ENCODE measurements at places on chromosomes 12 and 14. TPM values are rescaled to one million over a fixed set of nuclear protein-coding genes. Genes with fewer than 3 reads are reported as not detected.

GRCh38 chr14:76125511-76125910 lies 26.2 kb upstream of the GPATCH2L start:
- DNase-seq: no peak

GRCh38 chr12:104958805-104959334 lies 780 bp upstream of the SLC41A2 start:
- no peak for DNase-seq

DNA sequence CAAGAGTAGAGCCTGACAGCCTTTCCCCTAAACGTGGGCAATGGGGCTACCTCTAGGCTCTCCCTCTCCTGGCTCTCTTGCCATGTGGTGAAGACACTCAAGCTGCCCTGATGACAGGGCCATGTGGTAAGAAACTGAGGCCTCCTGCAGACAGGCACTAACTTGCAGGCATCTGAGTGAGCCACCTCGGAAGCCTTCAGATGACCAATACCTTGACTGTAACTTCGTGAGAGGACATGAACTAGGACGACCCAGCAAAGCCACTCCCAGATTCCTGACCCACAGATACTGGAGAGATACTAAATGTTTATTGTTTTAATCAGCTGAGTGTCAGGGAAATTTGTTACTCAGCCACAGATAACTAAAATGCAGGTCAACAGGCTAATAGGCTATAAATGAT lies 96.4 kb downstream of the EFCAB11 start:
- no peak for DNase-seq

GRCh38 chr12:129230995-129231394 lies 377.7 kb downstream of the GLT1D1 start:
- DNase-seq: no peak

GRCh38 chr12:17017402-17017801 lies 411.4 kb upstream of the LMO3 start:
- DNase-seq: no peak

DNA sequence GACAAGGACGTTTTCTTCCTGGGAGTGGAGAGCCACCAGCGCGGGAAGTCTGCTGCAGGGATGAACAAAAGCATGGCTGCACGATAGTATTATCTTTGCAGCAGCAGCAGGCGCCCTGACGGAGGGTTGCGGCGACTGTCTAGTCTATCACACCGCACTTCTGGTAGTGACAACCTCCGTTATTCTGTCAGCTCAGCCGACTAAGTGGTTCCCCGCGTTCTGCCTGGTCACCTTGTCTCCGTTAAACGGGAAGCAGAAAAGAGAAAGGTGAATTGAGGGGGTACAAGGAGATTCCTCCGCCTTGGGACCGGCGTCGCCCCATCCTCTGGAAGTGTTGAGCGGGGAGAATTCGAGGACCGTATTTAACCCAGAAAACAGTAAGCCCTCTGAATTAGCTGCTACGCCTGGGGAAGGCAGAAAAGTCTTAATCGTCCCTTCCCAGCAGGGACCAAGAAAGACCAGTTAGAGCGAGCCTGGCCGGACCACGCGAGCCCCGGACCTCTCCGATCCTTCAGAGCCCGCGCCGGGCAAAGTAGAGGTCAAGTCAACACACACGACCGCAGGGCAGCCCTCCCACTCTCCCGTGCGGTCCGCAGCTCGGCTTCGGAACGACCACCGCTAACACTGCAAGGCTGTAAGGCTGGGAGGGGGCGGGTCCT lies 536 bp upstream of the DAAM1 start:
- peak; percentile 34 for DNase-seq

DNA sequence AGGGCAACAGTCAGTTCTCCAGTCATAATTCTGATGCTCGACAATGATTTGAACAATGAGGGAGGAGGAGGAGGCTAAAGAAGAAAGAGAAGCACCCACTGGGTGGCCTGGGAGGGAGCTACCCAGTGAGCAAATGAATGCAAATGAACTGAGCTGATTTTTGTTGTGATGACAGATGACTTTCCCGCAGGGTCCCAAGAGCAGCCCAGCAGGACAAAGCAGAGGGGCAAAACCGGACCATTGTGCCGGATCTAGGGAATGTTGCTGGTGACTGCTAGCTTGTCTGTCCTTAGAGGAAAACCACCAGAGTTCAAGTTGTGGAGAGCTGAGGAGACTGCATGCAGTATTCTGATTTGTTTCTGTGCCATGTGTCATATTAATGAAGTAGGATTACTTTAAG lies 162.8 kb downstream of the MON2 start:
- no peak for DNase-seq

DNA sequence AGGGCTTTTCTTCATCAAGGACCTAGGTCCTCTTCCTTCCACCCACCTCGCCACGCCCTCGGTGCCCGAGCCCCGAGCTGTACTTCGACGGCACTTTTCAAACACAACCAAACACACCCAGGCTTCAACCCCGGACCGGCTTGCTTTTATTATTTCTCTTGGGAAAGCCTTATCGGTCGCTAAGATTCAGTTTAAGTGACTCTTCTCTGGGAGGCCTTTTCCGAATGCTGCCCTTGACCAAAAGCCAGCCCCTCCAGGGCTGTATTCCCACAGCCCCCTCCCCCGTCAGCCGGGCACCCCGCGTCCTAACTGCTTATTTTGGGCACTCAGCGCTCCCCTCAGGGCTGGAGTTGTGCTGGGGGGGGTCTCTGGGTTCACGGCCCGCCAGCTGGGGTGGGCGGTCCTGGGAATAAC lies 644 bp upstream of the PPP4R4 start:
- DNase-seq: no peak

DNA sequence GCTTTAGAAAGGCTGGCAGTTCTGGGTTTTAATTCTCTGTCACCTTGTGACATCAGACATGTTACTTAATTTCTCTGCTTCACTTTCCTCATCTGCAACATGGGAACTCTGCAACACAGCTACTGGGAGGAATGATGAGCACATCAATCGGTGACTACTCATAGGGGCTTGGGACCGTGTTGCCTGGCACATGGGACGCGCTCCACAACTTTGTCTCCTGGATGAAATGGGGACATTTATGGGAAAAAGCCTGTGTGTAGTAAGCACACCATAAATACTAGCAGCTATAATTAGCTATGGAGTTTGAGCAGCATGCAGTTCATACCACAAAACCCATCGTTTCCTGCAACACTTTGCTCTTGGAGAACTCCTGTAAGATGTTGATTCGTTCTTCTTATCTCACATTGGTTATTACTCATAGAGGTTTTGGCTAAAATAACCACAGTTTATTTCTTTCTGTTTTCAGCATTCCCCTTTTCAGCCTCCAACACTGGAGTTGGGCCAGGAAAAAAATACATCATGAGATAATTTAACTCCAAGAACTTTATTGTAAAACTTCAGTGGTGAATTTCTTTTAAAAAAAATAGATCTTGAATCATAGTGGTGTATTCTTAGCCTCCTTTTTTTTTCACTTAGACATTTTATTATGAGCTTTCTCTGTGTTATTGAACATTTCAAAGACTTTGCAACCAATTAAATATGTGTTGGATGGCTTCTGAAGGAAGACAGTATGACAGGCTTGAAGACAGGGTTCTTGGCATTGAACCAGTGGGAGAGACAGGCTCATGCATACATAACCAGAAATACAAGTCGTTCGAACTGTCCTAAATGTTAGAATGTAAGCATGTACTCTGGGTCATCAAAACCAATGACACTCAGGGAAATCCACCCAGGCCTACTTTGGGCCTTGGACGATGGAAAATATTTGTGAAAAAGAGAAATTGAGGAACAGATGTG lies 72.7 kb downstream of the RIN3 start:
- DNase-seq: no peak

DNA sequence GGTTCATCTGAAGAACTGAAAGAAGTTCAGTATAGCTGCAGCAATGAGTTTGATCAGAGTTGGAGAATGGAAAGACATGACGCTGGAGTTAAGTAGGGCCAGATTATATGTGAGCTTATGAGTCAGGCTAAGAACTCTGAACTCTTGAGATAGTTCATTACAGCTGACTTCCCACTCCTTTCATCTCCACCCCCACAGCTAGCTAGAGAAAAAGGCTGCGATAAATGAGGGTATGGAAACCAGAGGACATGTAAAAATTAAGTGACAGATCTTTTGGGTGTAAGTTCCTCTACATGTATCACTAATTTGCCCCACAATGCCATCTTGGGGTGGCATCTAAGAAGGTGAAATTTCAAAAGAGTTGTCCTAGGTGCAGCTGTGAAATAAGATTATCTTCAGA lies 28.6 kb downstream of the PYM1 start:
- no peak for DNase-seq

GRCh38 chr14:54818201-54819133 lies 84.2 kb downstream of the GCH1 start:
- no peak for DNase-seq

- no peak for DNase-seq
Observed at GRCh38 chr14:102737402-102738372, 39.6 kb upstream of the TRAF3 start.

DNA sequence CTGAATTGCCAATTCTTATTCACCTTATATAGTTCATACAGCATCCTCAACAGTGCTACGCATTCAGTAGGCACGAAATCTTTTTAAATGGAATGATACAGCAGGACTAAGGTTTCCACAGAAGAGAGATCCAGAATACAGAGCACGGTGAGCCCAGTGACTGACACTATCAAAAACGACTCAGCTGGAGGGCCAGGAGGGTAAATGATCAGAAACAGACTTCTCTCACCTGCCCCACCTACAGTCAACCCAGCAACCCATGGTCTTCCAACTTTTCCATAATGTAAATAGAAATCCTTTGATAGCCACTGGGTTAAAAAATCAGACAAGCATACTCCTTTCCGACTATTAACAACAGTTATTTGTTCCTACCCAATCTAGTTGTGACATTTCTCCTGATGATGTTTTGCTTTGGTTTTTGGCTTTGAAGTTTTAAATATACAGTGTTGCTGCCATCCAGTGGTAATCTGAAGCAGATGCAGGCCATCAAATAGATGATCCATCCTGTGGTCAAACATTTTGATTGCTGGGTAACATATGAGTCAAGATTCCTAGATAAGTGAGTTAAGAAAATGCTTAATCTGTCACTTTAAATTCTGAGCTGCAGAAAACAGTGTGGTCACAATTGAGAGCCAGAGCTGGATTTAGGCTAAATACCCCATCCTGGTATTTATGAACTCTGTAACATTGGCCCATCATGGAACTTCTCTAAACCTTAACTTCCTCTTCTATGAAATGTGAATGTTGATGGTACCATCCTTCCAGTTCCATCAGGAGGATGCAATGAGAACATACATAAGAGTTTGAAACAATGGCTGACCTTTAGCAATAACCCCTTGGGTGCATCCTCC lies 42.0 kb downstream of the GPHB5 start:
- DNase-seq: no peak

- peak; percentile 70 for DNase-seq
Observed at GRCh38 chr14:68911594-68912227, 67.4 kb downstream of the ACTN1 start.

GRCh38 chr14:22555384-22556011 lies 33.5 kb downstream of the DAD1 start:
- DNase-seq: peak; percentile 49

DNA sequence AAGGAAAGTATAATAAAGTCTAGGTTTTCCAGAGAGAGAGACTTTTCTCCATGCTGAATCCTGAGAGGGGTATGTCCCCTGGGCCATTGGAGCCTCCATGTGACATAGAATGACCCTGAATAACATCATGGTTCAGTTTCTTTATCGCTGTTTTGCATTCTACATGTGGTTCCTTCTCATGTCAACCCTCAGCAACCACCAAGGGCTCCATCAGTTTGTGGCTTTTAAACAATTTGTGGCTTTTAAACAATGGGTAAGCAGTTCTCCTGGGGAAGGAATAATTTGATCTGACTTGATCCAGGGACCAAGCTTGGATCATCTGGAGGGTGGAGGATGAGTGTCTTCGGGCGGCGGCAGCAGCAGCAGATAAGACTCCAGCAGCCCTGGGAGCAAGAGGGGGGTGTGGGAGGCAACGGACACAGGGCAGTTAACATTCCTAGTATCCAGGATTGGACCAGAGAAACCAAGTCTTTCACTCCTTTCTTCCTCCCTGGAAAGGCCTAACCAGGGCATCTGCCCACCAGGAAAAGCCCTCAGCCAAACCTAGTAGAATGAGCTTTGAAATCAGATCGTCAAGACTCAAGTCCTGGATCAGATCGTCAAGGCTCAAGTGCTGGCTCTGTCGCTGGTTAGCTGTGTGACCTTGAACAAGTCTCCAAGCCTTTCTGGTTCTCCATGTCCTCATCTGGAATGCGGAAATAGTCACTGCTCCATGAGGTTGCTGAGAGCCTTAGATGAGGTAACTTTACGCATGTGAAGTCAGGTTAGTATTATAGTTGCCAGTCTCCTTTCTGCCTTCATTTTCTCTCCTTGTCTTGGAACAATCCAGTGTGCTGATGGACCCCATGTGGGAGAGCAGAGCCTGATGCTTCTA lies 27.8 kb upstream of the FAM222A start:
- no peak for DNase-seq

DNA sequence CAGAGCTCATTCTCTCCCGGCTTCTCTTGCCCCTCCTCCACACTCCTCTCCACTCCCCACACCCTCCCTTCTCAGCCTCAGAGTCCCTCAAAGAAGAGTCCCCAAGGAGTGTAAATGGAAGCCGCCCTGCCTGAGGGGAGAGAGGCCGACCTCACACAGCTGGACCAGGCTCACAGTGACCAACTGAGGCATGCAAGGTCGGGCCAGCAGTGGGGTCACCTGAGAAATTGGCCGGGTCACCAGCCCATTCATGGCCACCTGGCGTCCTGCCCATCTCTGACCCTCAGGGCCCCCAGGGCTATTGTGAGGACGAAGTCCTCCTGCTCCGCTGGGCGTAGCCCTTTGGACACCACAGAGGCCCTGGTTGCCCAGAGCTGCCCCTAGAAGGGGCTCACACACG lies 49.5 kb upstream of the NUAK1 start:
- no peak for DNase-seq

GRCh38 chr12:57037264-57037663 lies 12.7 kb downstream of the MYO1A start:
- DNase-seq: no peak

GRCh38 chr14:57960946-57961785 lies 95.3 kb upstream of the SLC35F4 start:
- DNase-seq: no peak

DNA sequence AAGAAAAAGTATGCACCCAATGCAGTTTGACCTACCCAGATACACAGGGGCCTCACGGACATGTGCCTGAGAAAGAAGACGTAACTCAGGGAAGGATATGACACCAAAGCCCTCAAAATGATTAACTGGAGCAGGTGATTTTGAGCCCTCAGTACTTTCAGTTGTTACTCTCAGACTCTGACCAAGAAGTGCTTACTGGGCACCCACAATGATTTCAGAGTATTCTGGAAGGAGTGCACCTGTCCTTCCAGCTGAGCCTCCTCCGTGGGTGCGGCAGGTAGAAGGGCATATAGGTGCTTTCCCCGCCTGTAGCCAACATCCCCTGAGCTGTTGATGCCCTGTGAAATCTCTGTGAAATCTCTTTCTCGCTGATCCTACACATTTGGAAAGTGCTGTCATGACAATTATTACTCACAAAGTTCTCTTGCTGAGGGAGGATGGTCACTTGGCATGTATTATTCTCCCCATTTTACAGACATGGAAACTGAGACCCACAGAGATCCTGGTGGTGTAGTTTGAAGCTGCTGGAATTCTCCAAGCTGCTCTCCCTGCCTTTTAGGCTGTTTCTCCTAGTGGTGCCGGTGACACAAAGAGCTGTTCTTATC lies 154.3 kb upstream of the CCND2 start:
- no peak for DNase-seq

Gene ABCC9
- not detected for total RNA-seq

Gene TAS2R20
- 1.1 TPM for total RNA-seq

Gene ALDH1L2
- total RNA-seq: 0.20 TPM

Gene TMEM30B
- 4.1 TPM for total RNA-seq

Gene SERPINA1
- 3.5 TPM for total RNA-seq

Gene SLC39A5
- total RNA-seq: not detected

Gene KICS2
- 19.7 TPM for total RNA-seq

Gene CLEC14A
- not detected for total RNA-seq
